ENCODE measurements at places on chromosomes 7 and 10.

- DNase-seq = no peak
These were observed 15.6 kb upstream of the AQP1 start for GRCh38 chr7:30896036-30896435.

DNA sequence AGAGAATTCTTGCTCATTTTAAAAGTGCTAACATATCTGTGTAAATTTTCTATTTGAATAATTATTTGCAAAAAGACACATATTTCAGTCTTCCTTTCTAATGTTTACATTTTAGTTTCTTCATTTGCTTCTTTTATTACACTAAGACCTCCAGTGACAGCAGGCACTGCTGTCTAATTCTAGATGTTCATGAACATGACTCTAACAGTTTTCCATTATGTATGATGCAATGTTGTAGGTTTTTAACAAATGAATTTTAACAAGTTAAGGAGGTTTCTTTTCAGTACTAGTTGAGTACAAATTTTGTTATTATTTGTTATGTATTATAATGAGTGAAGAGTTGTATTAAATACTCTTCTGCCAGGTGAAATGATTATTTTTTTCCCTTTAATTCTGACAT, 83.6 kb downstream of the GRB10 start:
- DNase-seq = no peak

- no peak for DNase-seq
These were observed 111.3 kb downstream of the FRMD4A start for GRCh38 chr10:14219411-14219810.

- no peak for DNase-seq
These were observed 2.1 kb downstream of the PAXIP1 start for GRCh38 chr7:155000795-155001194.

GRCh38 chr7:47500103-47500563, 81.8 kb downstream of the TNS3 start:
- no peak for DNase-seq

- DNase-seq = no peak
These were observed 31.9 kb downstream of the SCRN1 start for GRCh38 chr7:29957521-29958310.

DNA sequence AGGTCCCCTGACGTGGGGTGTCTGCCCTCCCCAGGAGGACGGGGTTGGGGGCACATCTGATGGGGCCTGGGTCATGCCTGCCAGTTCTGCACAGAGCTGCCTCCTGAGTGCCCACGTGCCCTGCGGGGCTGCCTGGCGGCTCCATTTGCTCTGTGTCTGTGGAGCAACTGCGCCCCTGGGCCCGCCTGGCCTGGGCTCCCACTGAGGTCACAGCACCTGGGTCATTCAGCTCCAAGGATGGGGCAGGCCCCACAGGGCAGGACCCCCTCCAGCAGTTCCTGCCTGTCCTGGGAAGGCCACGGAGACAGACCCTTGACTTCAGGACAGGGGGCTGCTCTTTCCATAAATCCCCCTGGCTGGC, 590.6 kb downstream of the PTPRN2 start:
- no peak for DNase-seq

GRCh38 chr7:85103962-85104361, 82.9 kb downstream of the SEMA3D start:
- DNase-seq = no peak

GRCh38 chr10:15180736-15181135, 12.2 kb upstream of the NMT2 start:
- DNase-seq = no peak

GRCh38 chr10:119478111-119478802, 64.3 kb downstream of the RGS10 start:
- no peak for DNase-seq

GRCh38 chr10:95792874-95793285, 36.9 kb downstream of the ENTPD1 start:
- DNase-seq = no peak

DNA sequence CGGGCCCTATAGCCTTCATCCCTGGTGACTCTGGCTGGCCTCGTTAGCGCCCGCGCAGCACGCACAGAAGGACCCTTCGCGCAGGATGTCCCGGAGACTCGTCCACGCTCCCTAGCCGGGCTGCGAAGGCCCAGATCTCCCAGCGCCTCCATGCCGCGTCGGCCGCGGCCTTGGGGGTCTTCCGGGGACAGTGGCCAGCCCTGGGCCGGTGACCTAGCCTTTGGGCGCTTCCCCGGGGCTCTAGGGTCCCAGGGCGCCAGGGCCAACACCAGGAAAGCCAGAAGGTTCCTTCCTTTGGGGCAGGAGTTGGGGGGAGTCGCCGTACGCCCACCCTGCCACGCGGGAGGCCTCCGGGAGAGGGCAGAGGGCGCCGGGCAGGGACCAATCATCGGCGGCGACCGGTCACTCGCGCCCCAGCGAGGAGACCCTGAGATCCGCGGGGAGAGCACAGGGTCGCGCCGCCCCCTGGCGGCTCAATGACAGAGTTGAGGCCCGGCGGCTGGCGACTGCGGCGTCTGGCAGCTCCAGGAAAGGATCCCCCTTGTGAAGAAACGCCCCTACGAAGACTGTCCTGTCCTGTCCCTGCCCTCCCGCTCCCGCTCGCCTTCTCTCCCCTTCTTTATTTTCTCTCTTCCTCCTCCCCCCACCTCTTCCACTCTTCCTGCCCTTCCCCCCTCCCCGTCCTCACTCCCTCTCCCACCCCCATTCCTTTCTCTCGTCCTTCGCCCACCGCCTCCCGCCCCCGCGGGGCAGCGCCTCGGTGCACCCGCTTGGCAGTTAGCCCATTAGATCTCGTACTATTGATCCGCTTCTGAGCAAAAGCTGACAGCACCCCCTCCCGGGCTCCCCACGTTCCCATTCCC, 62.3 kb upstream of the LBX1 start:
- peak; percentile 87 for DNase-seq

DNA sequence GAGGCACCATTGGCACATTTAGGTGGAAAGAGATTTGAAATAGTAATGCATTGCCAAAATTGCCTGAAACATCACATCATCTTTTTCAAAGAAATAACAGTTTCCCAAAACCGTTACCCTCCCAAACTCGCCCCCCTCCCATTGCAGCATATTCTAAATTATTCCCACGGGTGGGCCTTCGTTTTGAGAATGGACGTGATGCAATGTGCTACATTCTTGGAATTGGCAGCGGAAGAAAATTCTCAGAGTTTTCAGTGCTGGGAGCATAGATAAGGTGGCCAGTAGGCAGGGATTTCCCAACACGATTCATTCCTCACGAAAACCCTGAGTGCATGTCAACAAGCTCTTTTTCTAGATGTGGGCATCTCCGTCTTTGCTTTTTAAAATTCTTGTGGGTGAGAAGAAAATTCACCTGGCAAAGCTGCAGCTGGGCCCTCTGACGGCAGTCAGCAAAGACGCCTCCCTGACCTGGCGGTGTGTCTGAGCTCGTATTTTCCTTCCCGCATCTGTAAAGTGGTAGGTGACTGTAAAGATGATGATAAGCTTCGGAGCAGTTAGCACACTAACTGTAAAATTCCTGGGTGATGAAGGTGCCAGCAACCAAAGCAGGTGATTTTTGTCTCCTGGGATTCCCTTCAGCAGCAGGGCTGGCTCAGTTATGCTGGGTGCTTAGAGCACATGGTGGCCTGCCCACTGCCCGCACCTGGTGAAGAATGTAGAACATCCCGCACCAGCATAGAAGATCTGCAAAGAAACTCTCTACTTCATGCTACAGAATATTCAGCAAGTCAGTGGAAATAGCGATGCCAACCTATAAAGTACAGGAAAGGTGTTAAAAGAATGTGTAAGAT, 141.9 kb upstream of the KLF6 start:
- no peak for DNase-seq

DNA sequence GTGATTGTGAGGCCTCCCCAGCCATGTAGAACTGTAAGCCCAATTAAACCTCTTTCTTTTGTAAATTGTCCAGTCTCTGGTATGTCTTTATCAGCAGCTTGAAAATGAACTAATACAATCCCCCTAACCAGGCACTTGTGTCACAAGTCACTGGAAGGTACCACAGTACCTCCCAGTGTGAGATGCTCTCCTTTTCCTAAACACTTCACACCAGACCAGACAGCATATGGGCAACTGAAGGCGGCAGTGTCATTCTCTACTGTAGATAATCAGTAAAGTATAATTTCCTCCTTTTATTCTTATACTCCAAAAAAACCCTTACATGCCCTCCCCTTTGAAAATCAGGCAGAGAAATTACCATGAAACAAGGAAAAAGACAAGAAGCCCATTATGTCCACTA, 113.2 kb downstream of the CALN1 start:
- DNase-seq = no peak

- DNase-seq = no peak
These were observed 29.4 kb downstream of the DNAJB9 start for GRCh38 chr7:108598914-108599580.

GRCh38 chr7:132461032-132461592, 115.2 kb downstream of the PLXNA4 start:
- DNase-seq = no peak

DNA sequence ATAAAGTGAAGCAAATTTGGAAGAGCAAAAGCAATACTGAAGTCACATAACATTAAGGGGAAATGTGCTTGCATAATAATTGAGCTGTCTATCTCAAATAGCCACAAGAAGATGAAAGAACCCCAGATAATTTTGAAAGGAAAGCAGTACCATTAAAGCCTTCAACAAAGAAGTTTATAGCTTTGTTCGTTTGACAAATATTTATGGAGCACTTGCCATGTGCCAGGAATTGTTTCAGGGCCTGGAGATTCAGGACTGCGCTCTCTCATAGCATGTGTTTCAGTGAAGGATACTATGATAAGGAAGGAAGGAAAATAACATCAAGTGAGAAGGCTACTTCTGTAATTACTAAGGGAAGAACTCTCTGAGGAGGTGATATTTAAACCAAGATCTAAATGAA, 212.3 kb upstream of the CSTF2T start:
- DNase-seq = no peak

GRCh38 chr7:101764221-101764620, 53.2 kb upstream of the CUX1 start:
- DNase-seq = no peak

DNA sequence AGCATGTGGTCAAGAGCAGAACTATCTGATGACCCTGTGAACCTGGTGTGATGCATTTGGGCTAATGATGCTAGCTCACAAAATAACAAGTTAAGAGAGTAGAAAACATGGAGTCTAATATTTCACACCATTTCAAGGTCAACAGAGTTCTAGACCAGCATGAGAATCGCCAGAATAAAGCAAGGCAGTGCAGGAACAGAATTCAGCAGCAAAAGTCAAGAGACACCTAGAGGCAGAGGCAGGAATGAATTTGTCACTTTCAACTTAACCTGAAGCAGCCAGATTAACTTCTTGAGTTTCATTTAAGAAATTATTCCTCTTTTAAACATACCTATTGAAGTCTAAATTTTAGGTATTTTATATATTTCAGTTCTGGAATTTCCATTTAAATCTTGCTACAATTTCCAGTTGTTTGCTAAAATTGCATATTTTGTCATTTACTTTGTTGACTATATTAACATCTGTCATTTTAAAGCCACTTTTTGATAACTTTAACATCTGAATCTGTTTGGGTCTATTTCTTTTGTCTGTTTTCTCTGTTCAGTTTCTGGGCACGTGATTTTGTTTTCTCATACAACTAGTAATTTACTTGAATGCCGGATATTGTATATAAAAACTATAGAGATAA, 44.2 kb upstream of the PRSS58 start:
- no peak for DNase-seq

DNA sequence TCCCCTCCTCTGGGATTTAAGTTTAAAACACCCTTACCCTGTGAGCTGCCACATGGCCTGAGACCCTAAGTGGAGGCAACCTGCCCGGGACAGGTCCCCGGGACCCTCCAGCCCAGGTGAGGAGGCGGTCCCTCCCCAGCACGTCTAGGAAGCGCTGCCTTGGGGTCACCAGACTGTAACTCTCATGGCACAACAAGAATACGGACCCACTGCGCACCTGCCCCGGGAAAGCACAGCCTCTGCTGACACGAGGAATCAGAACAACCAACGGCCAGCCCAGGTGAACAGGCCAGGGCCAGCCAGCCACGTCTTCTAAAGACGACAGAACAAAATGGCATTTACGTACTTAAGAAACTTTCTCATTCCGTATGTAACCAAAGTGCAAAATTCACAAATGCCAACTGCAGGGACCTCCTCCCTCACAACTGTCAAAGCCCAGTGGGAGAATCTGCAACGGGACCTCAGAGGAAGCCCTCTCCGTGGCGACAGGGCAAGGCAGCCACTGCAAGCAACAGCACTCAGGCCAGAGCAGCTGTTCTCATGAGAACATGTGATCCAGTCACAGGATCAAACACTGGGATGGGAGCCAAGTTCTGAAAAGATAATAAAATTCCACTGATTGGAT, 208.4 kb downstream of the DIP2C start:
- no peak for DNase-seq

DNA sequence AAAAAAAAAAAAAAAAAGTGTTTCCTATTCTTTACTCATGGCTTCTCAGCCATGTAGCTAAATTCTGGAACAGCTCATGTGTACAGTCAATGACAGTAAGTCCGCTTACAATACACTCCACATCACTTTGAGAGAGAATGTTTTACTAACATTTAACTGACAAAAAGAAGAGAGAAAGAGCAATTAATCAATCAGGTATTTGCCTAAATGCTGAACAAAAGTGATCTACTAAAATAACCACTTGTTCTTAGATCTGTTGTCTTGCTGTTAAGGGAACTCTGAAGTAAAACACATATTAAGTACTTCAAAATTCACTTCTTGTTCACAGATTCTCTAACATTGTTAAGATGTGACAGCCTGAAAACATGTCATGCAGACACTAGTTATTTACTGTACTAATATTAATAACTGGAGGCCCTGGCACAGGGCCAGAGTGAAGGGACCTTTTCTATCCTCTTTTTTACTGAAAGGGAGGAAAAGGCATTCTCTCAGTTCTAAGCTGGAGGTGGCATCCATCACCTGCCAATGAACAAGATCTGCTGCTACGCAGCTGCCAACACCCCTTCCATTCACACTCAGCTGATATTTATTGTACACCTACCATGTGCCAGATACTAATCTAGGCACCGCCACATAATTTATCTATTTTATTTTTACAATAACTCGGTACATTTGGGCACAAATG, 72.6 kb downstream of the AHR start:
- DNase-seq = no peak

DNA sequence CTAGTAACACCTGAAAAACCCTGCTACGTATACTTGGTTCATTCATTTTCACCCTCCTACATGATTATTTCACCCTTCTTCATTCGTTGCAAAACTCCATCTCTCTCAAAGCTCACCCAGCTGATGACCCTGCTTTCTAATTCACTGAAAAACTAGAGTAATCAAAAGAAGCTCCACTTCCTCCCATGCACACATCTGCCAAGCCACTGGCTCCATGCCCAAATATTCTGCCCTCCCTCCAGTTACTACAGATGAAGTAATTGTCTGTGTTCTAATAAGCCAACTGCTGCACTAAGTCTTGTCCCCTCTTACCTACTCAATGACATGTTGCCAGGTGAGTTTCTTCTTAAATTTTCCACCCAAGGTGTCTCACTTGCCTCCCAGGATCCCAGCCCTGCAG, 96.9 kb upstream of the CCDC71L start:
- no peak for DNase-seq

DNA sequence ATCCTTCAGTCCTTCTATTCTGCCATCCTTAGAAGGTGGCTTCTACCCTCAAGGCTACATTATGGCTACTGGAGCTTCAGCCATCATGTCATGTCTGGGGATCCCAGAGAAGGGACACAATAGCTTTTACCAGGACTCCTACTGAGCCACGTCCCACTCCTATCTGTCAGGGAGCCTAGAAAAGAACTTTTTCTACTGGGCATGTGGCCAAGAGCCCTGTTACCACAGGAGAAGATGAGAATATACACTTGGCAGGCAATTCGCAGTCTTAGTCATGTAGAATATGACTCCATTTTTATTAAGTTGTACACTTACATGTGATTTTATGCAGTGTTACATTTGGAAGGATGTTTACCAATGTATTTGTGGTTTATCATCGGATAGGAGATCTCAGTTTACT, 64.6 kb upstream of the KCNMA1 start:
- DNase-seq = no peak

All from endothelial cell (in vitro differentiated cells).